T-helper 17 cell (primary cell): ENCODE measurements at places on chromosomes 2 and 18. TPM values are rescaled to one million over a fixed set of nuclear protein-coding genes. Genes with fewer than 3 reads are reported as not detected.

CCDC85A gene
- not detected for total RNA-seq

GRCh38 chr2:185372188-185372587 is 366.4 kb upstream of the FSIP2 start:
- DNase-seq: no peak

AQP12A gene
- not detected for total RNA-seq

TRPM8 gene
- not detected for total RNA-seq

ZAP70 gene
- total RNA-seq: 439 TPM

DNA sequence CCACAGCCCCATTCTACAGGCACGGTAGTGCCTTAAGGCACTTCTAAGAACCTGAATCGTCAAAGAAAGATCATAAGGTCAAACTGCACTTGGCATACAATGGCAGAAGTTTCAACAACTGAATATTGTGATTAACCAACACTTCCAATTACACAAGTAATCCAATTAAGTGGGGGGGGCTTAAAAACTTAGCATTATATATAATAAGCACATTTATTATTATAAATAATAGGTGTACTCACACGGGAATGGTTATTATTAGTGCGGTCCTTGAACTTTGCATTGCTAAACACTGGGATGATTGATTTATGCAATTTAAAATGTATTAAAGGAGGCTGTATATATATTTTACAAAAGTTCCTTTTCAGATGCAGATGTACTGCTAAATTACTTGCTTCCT is 7.6 kb downstream of the APCDD1 start:
- DNase-seq: no peak

GRCh38 chr2:188527581-188527993 is 235.9 kb downstream of the GULP1 start:
- no peak for DNase-seq

DNA sequence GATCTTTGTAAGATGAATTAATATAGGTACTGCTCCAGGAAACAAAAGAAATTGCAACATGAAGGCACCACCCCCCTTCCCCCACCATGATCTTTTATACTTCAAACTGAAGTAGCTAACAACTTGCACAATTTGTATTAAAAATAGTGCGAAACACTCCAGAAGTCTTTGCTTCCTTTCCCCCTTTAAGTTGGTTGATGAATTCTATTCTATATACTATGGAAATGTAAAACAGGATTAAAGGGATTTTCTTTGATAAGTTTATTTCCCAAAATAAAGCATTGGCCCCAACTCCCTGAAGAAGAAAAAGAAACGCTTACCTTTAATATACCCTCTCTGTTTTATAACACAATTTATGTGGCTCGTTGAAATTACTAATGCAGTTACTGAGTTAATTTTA is 227.1 kb downstream of the ARHGAP15 start:
- DNase-seq: no peak

C1D gene
- 17.0 TPM for total RNA-seq

DNA sequence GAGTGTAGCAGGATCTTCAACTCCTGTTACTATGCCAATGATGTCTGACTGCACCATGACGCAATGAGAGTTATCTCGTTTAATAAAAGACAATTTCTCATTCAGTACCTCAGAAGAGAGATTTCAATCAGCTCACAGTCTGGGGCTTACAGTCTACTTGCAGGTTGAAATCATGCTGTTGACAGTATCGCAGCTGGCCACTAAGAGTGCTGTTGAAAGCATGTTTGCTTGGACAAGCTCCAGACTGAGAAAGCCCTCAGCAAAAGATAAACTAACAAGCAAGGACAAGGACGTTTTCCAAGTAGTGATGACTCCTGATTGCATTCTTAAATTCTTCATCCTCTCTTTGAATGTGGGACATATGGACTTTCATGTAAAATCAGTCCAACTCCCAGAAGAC is 145.2 kb upstream of the SYT4 start:
- no peak for DNase-seq

DNA sequence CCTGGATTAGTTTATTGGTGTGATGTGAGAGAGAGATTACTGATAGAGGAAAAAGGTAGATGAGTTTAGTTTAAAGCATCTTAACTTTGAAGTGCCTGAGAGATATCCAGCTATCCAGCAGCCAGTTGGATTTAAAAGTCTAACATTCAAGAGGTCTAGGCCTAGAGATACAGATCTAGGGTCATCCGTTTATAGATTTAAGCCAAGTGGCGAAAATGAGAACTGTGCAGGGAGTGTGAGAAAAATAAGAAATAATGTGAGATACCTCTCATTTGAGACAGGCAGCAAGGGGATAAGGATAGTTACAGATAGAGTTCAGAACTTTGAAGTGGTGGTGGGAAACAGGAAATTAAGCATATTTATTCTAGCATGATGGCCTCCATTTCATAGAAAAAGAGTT is 5.3 kb upstream of the ORC2 start:
- no peak for DNase-seq

DNA sequence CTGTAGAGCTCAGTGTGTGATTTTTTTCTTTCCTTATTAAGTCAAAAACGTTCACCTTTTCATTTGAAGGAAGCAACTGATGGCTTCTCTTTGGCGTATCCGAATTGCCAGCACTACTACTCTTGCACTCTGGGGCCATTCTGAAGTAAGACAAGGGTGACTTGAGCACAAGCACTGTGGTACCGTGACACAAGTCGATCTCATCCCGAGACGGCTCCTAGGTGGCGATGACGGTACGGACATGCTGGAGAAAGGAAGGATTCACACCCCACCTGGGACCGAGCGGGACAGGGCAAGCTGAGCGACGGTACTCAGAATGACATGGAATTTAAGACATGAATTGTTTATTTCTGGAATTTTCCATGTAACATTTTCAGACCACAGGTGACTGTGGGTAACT is 36.8 kb upstream of the LDLRAD4 start:
- no peak for DNase-seq

- no peak for DNase-seq
Observed at GRCh38 chr2:3122525-3122924, 255.1 kb downstream of the EIPR1 start.

PARD6G gene
- 3.5 TPM for total RNA-seq

- peak; percentile 8 for DNase-seq
Observed at GRCh38 chr2:100818003-100818605, 1.8 kb upstream of the NPAS2 start.

GRCh38 chr2:688504-689076 is 11.4 kb upstream of the TMEM18 start:
- no peak for DNase-seq

TEKT4 gene
- not detected for total RNA-seq

DPP10 gene
- total RNA-seq: not detected

GRCh38 chr2:79876430-79876829 is 363.6 kb downstream of the CTNNA2 start:
- no peak for DNase-seq

- no peak for DNase-seq
Observed at GRCh38 chr2:154762638-154763037, 64.1 kb downstream of the KCNJ3 start.

ST6GAL2 gene
- 0.17 TPM for total RNA-seq

- DNase-seq: no peak
Observed at GRCh38 chr2:8148260-8149006, 533.4 kb upstream of the ID2 start.

GRCh38 chr2:32904751-32905150 is 42.0 kb upstream of the LTBP1 start:
- DNase-seq: no peak

UGT1A10 gene
- total RNA-seq: not detected

DNA sequence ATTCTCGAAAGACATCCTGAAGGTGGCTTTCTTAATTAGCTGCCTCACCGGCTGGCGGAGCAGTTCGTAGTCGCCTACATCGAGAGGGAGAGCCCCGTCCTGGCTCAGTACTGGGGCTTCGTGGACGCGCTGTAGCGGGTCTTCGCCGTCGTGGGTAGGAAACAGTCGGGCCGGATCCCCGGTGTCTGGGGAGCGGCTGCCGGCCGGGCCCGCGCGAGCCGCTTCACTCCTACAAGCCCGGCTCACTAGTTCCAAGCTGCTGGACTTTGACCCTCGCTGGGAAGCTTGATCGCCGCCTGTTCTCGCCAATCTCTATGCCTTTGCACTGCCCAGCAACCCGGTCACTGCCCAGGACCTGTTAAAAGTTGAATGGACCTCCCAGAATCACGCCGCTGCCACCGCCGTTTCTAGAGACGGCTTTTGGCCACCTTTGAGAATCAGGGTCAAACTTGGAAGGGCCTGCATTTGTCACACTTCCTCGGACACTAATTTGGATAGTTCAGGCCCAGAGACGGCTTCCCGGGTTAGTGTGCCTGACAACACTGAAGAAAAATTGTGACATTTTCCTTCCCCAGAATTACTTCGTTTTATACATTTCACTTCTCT is 41.4 kb upstream of the AKAIN1 start:
- DNase-seq: peak; percentile 22

DNA sequence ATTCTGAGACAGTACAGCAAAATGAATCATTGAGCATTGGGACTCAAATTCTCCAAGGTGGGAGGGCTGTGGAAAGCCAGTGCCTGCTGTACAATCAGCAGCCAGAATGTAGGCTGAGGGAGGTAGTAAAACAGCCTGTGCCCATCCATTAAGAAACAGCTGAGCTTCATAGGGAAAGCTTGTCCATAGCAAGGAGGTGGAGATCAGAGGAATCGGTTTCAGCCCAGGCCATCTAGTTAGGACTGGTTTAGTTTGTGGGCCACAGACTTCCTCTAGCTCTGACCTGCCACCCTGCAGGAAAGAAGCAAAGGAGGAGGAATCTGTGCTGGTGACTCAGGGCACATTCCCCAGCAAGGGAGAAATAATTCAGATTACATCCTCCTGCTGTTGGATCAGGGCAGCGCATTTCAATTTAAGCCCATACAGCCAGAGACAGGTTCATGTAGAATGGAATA is 333.4 kb downstream of the SETBP1 start:
- DNase-seq: no peak

GRCh38 chr18:27713037-27713737 is 463.7 kb downstream of the CDH2 start:
- DNase-seq: no peak

FN1 gene
- 0.75 TPM for total RNA-seq

DNA sequence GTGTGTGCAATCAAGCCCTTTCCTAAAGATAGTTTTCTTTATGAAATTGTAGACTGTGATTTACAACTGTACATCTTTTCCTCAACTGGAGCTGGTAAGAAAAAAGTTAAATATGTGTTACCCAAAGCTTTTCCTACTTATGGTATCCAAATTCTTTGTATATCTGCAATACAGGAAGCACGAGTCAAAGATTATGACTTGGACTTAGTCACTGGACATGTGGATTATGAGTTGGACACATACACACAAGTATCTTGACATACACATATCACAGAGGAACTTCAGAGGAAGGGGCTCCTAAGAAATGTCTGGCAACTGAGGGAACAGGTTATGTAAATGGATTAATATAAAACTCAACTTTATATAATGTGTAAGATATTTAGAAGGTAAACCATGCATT is 35.2 kb downstream of the PRELID3A start:
- DNase-seq: no peak

GRCh38 chr2:48694149-48694548 is 61.4 kb downstream of the LHCGR start:
- no peak for DNase-seq

DNA sequence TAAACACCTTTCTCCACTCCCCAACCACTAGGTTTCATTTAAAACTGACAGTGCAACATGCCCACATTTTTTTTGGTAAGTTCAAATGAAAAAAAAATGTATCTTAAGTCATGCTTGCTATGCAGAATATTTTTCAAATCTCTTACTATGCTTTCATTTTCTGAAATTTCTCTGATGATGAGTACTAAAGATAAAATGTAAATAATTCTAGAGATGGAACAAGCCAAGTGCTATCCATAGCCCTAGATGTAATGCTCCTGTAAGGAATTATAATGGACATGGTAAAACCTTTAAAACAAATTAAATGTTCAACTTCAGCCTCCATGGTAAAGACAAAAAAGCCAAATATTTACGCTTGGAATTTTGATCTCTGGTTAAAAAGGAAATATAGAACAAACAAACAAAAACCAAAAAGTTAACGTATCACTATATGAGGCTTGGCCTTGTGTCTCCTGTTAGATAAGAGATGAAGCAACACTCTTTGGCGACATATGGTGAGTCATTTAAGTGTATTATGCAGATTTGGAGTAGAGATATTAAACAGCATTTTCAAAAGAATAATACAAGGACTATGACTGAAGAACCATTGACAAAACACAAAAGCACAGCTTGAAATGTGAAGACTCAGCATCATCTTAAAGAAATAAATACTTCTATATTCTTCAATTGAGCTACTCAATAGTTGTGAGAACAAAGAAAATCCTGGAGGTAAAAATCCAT is 392.0 kb upstream of the LYPD1 start:
- DNase-seq: no peak

- DNase-seq: peak; percentile 54
Observed at GRCh38 chr2:233267516-233268245, 16.2 kb downstream of the ATG16L1 start.

MYO1B gene
- total RNA-seq: 0.23 TPM

DNA sequence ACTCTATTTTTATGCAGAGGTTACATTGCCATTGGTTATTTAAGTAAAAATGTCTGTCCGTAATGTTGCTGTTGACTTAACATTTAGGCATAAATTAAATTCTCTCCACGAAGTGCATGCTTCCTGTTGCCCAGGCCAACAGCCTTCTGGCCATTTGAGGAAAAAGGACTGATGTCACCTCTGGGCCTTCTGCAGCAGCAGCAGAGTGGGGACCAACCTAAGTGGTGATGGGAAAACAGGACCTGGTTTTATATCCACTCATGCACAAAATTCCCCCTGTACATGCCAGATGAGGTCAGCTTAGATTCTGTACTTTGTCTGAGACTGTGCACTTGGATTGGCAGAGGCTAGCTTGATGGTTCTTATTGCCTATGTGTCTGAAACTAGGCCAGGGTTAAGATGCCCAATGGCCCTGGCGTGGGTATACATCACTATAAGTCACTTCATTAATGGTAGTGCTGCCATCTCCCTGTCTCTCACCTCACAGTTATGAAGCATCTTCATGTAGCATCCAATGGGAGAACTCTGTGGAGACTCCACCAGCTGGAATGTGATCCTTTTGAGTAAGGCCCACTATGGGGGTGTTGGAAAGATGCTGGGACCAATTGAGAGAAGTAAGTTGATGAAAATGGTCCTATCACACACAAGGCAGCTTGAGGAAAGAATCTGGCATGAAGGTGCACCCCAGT is 4.4 kb downstream of the ARHGAP25 start:
- no peak for DNase-seq
